OCI-M1 (cell line): ENCODE measurements at places on chromosomes 3 and 15.
A peak's percentile ranks its signal among the peaks of the same experiment; 100 is the strongest.

DNA sequence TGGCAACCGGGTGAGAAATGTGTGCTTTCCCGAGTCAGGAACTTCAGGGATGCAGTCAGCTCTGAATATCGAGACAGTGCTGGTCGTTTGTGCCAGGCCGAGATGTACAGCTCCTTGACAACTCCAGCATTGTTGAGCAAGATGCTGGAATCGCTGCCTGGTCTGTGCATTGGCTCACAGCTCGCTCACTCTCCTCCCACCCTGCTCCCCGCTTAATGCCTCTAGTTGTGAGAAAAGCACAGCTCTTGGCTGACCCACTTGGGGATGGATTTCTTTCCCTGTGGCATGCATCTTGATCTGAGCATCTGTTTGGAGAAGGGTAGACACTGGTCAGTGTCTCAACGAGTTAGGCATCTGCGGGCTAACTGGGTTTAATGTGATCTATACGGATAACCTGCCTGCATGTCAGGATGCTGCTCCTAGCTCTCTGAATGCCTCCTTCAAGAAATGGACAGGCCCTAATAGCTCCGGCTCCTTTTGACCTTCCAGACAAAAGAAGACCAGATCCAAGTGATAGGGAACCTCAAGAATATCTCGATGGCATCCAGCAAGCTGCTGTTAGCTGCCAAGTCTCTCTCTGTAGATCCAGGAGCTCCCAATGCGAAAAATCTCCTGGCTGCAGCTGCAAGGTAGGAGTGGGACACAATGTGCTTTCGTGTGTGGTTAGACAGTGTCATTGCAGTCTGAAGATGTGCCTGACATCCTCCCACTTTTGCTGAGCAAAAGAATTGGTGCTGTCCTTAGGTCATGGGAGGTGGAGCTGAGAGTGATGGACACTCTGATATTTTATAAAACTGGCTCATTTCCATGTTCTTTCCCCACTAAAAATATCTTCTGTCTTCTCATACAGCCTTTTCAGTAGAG lies 302.2 kb upstream of the TPM1 start:
- no peak for DNase-seq

DNA sequence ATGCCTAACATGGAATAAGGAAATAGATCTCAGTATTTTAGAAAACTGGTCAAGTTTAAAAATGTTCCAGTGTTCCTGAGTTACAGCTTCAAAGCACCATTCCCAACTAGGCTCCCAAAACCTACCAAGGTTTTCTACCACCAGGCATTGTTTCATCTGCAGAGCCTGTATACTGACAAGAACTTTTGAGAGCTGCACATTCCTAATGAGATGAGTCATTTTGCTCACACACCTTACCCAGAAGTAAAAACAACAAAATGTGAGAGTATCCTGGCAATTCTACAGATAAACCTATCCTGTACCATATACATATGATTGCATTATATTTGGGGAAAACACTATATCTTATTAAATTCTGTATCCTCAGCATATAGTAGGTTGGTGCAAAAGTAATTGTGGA lies 90.7 kb downstream of the ATP8B4 start:
- no peak for DNase-seq

DNA sequence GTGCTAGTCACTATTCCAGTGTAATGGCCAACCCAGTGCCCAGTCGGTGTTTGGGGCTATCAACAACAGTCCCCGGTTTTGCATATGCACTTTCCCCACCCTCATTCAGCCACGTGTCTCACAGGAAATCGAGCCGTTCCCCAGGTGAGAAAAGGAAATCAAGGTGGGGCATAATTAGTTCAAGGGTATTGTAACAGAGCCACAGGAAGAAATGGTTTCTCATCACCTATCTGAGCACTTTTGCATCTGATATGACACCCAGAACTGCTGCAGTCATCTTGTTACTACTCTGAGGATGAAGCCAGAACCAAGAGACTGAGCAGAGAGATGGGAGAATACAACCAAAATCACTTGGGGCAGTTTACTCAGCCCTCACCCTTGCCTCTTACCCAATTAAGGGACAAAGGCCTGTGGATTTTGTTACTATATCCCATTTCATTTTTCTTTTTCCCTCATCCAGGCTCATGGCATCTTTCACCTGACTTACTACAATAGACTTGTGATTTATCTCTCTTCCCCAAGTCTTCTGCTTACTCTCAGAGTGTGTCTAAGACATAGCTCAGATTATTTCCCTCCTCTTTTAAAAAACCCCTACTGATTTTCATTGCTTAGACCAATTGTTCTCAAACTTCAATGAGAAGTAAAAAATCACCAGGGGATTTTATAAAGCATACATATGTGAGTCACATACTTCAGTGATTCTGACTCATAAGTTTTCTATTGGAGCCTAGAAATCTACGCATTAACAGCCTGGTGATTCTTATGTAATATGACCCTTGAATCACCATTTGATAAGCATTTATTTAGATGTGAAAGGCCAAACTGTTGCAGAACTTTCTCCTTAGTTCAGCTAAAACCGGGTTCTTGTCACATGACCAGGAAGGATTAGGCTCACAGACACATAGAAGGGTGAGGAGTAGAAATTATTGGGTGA lies 40.5 kb downstream of the TRAT1 start:
- DNase-seq = no peak

DNA sequence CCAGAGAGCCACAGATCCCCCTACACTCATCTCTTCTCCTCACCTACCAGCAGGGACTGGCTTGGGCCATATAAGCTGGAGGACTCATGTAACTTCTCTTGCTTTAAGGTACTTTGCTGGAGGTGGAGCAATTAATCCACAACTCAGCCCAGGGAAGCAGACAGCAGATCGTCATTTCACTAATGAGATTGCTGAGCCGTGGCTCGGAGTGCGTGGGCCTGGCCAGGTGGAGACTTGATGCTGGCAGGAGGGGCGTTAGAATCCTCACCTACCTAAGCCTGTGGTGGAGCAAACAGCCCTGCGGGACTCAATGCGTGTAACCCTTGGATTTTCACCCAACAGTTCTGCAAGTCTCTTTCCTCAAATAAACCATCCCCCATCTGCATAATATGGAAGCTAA lies 253.2 kb downstream of the RORA start:
- DNase-seq = no peak

DNA sequence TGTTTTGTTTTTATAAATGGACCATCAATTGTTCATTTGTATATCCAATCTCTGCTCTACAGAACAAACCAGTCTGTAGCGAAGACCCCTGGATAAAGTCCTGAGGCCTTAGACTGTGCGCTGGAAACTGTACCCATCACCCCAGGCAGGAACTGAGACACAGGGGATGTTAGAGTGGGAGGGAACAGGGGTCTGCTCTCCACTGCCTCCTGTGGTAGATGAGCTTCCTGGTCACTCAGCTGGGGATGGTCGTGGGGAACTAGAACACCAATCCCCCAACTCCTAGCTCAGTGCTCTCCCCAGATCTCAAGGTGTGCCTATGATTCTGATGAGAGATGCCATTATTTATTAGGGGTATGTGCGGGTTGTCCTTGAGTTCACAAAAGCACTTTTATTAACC lies 340.2 kb upstream of the IGF1R start:
- DNase-seq = no peak

- DNase-seq = no peak
These were observed 48.4 kb downstream of the TMEM266 start for GRCh38 chr15:76108021-76108723.

GRCh38 chr3:197835509-197835908 lies 44.5 kb downstream of the LRCH3 start:
- no peak for DNase-seq

DNA sequence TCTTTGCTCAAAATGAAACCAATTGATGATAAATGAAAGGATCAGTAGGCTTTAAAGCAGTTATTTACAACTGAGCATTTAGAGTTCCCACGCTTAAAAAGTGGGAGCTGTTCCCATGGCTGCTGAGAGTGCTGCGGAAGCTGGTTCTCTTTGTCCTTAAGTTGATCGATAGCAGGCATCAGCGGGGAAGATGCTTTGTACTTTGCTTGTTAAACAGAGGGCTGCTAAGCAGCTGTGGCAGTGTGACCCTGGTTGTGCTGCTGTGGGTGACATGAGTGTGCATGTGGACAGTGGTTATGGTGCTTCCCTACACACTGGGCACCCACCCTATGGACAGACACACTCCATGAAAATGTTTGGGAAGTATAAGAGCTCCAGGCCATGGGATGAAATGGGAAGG lies 96.3 kb downstream of the PTPRG start:
- DNase-seq = no peak

DNA sequence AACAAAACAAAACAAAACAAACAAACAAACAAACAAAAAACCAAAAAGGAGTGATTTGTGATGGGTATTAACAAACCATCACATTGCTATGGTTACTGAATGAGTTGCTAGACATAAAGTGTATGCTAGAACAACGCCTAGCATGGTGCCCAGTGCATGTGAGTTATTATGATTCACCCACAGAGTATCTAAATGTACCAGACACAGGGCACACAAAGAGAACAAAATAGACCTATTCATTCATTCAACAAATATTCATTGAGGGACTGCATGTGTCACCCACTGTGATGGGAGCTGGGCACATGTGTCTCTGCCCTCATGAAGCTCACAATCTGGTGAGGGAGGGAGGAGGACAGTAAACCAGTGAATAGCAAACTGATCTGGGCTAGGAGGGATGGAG lies 11.6 kb upstream of the ACAN start:
- DNase-seq = no peak

DNA sequence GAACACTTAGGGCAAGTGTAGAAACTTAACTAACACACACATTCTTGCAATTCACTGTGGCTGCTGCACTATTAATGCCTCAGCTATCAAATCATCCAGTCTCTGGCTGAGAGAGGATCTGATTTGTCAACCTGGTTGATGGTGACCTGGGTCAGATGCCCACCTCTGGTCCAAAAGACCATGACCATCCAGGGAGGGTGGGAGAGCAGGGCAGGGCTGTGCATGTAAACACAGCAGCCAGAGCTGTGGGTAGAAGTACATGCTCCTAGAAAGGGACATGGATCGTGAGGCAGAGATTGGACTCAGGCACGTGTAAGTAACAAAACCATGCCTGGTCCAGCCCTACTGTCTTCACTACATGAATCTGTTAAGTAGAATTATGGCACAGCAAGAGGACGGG lies 17.3 kb downstream of the MESD start:
- no peak for DNase-seq

- DNase-seq = peak; percentile 26
These were observed 2.7 kb upstream of the ISL2 start for GRCh38 chr15:76333720-76334437.

GRCh38 chr15:71143373-71144310 lies 28.4 kb downstream of the THSD4 start:
- no peak for DNase-seq

DNA sequence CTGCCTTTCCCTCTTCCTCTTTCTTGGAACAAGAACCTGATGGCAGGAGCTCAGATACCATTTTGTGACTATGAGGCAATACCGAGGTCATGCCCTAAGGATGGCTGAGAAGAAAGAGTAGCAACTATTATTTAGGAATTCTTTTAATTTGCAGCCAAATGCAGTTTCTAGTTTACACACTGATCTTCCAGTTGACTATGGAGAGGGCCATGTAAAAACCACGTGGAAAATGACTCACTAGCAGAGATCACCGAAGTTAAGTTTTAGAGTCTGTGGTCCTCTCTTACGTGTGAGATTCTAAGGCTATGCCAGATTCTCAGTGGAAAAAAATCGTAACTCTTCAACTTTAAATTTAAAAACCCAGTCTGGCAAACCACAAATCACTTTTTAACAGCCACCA lies 7.8 kb downstream of the BNC1 start:
- no peak for DNase-seq

- DNase-seq = no peak
These were observed 32.7 kb upstream of the ZFAND6 start for GRCh38 chr15:80026754-80027153.

- DNase-seq = no peak
These were observed 213.6 kb downstream of the RBMS3 start for GRCh38 chr3:29494305-29495036.

DNA sequence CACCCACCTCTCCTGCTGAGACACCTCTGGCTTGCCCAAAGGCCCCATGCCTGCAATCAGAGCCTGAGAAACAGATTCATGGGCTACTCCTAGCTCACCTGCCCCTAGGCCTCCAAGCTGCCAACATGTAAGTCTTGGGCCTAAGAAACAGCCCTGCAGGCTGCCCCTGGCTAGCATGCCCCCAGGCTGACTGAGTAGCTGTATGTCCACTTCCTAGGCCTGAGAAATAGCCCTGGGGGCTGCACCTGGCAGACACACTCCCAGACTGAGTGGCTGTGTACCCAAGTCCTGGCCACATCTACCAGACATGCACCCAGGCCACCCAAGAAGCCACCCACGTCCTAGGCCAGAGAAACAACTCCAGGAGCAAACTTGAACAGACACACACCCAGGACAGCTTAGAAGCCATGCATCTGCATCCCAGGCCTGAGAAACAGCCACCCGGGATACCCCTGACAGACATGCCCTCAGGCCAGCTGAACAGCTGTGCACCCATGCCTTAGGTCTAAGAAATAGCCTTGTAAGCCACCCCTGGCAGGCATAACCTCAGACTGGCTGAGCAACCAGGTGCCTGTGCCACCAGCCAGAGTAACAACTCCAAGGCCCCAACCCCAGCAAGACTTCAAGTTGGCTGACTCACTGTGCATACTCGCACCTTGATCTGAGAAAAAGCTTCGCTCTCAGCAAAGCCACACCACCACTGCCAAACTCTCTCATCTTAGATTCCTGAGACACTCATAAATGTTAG lies 12.0 kb upstream of the NRG4 start:
- no peak for DNase-seq

DNA sequence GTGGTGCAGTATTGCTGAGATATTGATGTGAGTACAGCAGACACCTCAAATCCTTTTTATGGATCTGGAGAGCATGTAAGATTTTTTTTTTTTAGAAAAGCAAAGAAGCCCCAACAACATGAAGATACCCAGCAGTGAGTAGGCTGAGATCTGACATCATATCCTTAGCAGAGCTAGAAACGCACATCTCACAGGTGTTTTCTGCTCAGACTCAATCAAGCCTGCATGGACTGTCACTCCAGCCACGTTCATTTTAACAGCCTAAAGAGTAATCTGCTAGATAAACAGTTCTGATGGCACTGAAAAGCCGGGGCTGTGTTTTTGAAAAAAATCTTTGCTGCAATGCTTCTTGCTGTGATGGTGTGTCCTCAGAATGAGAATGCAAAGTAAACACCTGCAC lies 544.2 kb downstream of the FGF12 start:
- DNase-seq = no peak
